AG08395 (cell line): ENCODE measurements at places on chromosomes 7 and 10.

GRCh38 chr10:17644485-17644943 is 563 bp downstream of the STAM start:
- DNase-seq: peak; percentile 21

DNA sequence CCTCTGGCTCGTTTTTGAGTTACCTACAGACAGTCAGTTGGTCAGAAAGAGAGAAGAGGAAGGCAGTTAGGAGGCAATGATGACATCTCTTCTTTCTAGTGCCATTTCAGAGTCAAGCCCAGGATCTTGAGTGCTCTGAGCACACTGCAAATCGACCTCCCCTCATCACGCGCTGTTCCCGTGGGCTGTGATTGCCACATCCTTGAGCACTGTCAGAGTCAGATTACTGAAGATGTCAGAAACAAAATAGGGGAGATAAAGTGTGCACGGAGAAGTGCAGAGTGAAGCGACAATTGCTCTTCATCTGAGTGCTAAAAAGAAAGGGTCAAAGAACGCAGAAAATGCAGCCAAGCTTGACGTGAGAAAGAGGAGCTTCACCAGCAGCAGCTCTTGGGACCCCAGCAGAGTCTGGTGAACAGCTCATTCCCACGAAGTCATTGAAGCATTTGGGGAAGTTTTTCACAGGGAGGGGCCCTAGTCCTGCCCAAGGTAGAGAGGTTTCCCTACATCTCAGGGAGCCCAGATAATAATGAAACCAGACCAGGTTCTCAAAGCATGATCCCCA is 661.7 kb upstream of the AUTS2 start:
- DNase-seq: no peak

DNA sequence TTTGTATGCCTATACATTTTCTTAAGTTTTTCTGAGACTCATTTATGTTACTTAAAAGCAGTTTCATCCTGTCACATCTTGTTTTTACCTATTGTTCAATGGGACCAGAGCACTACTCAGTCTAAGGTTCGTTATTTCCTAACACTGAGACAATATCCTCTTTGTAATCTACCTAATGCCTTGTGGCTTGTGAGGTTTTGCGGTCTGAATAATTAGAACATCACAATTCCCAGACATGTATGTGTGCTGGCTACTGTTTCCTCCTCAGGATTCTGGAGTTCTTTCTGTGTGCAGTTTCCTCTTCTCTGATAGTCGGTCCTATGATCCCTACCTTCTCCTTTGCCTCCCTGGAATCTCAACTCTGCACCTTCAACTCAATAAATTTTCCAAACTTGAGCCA is 620.2 kb downstream of the ANKRD7 start:
- no peak for DNase-seq

GRCh38 chr10:111822661-111823060 is 360.9 kb downstream of the GPAM start:
- DNase-seq: no peak

DNA sequence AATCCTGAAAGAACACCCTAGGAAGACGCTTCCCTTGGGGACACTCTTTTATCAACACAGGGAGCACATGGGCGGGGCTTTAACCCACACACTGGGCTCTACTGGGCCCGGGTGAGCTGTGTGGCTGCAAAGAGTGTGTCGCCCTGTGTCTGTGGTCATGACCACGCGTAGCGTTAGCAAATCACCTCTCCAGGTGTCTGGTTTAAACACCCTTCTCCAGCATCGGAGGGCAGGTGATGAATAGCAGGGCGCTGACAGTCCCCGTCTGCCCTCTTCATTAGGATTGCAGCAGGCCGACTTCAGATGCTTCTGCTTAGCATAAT is 127.7 kb downstream of the ADARB2 start:
- no peak for DNase-seq
